ENCODE measurements at places on chromosomes 6 and 20. TPM values are rescaled to one million over a fixed set of nuclear protein-coding genes. Genes with fewer than 3 reads are reported as not detected.

Gene UNC5CL
- 1.1 TPM for total RNA-seq

Gene GABRR2
- 0.99 TPM for total RNA-seq

GRCh38 chr20:35571555-35571954, 29.7 kb downstream of the ERGIC3 start:
- no peak overlapping the region for H3K27ac ChIP-seq
- no peaks in the 10 kb centered on the region for H3K4me1 ChIP-seq
- DNase-seq: no peak
- H3K36me3 ChIP-seq: no peaks in the 10 kb centered on the region

GRCh38 chr20:24948939-24949679, at the start of gene CST7:
Gene CST7 (plus strand): TSS chr20:24949269. CDS start chr20:24949506, 237 bp downstream.
- H3K4me3 ChIP-seq: no peak within 1 kb of the TSS
- H3K36me3 ChIP-seq: no peaks in the 10 kb centered on the region
- H3K4me1 ChIP-seq: no peaks in the 10 kb centered on the region
- DNase-seq: peak; percentile 66
- H3K27me3 ChIP-seq: no peaks in the 10 kb centered on the region

GRCh38 chr6:158488065-158488464, 71.8 kb upstream of the TMEM181 start:
- DNase-seq: no peak
- H3K27me3 ChIP-seq: no peaks in the 10 kb centered on the region
- H3K27ac ChIP-seq: no peak overlapping the region
- no peaks in the 10 kb centered on the region for H3K4me1 ChIP-seq
- H3K36me3 ChIP-seq: no peaks in the 10 kb centered on the region
- H3K4me3 ChIP-seq: no peak overlapping the region

- peak overlapping the region; percentile 52 for H3K4me3 ChIP-seq
- no peaks in the 10 kb centered on the region for H3K4me1 ChIP-seq
- peak overlapping the region; percentile 67 for H3K27ac ChIP-seq
- DNase-seq: no peak
- no peaks in the 10 kb centered on the region for H3K36me3 ChIP-seq
- peaks cover 30% of the 10 kb centered on the region for H3K27me3 ChIP-seq
These were observed 2.0 kb downstream of the TSHZ2 start for GRCh38 chr20:52974179-52974594.

- no peak overlapping the region for H3K27ac ChIP-seq
- H3K36me3 ChIP-seq: no peaks in the 10 kb centered on the region
- H3K4me3 ChIP-seq: no peak overlapping the region
These were observed 2.6 kb upstream of the TP53INP2 start for GRCh38 chr20:34701405-34702085.
